Caki2 (cell line): ENCODE measurements at places on chromosomes 2 and 18. TPM values are rescaled to one million over a fixed set of nuclear protein-coding genes. Genes with fewer than 3 reads are reported as not detected.
A peak's percentile ranks its signal among the peaks of the same experiment; 100 is the strongest.

GRCh38 chr2:212520340-212520739 lies 18.3 kb downstream of the ERBB4 start:
- no peak for DNase-seq

DNA sequence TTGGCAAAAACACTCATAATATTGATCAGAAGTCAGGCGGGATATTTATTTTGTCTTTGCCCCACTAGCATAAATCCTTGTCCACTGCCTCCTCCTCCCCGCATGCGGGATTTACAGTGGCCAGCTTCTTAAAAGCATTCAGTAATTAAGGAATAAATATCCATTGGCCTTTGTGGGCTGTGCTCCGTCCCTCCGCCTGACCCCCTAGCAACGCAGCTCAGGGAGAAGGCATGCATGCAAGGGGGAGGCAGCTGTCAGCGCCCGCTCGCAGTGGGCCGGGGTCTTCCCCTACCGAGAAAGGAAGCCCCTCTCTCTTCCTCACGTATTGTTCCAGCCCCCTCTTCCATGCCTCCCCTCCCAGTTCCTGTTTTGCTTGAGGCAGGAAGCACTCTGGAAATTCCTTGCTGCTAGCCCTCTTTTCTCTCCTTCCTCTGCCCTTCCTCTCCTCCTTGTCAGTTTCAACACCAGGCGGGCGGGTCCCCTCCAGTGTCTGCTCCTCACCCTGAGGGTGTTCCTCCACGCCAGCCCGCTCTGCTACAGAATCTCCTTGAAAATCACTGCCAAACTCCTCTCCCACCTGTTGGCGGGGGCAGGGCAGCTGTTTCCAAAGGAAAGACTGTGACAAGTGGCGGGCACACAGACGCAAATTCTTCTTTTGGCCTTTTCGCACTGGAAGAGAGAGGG lies 60.1 kb downstream of the GBX2 start:
- no peak for DNase-seq

DNA sequence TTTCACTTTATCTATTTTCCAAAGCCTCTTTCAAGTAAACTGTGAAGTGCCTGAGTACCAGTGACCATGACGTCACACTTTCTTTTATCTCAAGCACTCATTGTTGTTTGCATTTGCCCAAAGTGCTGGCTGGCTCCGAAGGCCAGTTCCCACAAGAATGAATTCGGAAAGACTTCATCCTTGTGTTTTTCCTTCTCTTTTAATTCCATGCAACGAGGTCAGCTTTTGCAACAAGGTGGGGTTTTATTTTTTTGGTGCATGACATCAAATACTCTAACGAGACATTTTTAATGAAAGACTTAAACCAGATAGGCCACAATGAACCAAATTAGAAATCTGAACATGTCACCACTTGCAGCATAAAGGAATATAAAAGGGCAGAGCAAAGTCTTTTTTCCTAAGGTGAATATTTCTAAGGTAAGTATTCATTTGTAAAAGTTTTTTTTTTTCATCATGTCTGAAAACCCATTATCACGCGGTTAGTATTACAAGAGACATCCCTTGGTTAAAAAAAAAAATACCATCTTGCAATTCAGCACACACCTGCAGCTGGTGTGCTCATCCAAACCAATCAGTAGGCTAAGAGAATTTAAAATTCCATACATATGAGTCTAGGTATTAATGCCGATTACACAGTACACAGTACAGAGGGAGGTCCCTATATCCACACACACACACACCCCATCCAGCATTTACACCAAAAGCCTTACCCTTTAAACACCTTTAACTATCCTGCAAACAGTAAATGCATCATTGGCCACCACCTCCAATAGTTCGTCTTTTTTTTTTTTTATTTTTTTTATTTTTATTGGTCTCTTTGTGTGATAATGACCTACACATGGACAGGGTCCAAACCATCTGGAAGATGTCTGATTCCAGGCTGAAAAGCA lies 2.3 kb downstream of the ARL4C start:
- peak; percentile 32 for DNase-seq

- no peak for DNase-seq
Measured at GRCh38 chr2:168928113-168928831, 27.2 kb downstream of the G6PC2 start.

DNA sequence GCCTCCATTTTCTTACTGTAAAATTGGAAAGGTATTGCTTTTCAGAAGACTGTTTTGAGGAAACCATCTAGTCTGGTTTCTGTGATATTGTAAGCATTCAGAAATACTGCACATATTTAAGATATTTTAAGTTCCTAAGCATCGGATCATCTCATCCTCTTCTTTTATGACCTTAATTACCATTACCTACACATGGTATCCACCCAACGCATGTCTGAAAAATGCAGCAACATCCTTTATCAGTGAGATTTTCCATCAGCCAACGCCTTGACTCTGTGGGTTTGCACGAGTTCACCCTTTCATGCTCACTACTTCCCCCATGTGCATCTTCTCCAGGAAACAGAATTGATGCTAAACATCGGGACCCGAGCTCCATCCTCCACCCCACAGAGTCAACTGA lies 84.3 kb downstream of the COL4A4 start:
- no peak for DNase-seq

NEU2 gene
- total RNA-seq = not detected in 2 replicates

DNA sequence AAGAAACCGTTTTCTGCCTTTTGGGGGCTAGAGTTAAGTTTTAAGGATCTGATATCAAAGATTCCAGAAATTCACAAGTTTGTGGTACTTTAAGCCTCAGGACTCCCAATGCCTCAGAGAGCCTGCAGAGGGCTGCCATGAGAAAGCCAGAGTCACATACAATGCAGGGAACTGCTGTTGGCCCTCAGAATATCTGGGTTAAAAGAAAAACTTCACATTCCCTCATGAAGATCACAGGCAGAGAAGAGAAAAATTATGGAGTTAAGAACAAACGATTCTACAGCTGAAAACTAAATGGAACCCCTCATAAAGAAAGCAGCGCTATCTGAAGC lies 39.5 kb downstream of the HDAC4 start:
- DNase-seq = no peak
